ENCODE measurements at places on chromosomes 12 and 14.

DNA sequence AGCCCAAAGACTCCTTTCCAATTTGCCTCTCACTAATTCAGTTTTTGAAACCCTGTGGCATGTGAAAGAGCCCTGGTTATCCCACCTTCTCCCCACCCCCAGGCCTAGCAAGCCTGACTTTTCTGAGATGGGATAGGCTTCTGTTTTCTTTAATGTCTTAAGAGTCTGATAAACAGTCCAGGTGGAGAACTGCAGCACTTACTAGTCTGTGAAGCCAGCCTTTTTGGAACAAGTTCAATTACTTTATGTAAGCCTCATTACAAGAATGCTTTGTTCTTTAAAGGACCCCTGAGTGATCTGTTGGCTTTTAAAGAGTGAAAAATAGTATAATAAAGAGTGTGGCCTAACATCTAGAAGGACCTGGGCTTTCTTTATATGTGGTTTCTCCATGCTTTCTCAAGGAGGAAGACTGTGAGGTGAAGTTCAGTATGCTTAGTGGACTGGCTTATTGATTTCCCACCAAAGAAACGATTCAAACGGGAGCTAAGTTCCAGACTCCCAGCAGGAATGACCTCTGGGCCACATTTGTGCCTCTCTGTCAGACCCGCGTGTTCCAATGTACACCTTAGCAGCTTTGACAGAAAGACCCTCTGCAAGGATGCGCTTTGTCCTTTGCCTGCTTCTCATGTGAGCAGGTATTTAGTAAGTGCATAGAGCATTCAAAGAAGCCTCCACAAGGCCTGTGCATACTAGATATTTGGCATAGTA lies 129.5 kb downstream of the DAAM1 start:
- no peak for DNase-seq

- DNase-seq, result no peak
These were observed at the start of gene JAG2 for GRCh38 chr14:105168496-105168978. Gene JAG2, minus strand, starts transcription at chr14:105168776. Its CDS starts 356 bp downstream, at chr14:105168420.

GRCh38 chr12:9024512-9024911 lies 35.2 kb downstream of the KLRG1 start:
- DNase-seq, result no peak

DNA sequence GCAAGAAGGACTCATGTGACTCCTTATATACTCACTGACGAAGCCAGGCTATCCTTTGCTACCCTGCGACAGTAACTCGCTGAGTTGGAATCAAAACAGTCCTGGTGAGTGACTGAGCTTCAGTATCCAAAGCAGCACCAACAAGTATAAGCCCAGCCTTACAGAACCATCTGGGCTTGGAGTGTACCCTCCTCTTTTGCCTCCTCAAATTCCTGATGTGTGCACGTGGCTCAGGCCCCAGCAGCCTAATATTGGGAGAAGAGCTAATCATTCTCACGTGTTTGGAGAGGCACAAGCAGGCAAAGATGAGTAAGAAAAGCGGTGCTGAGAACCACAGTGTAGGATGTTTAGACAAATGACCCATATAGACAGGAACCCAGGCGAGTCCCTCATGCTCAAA lies 34.4 kb downstream of the PPTC7 start:
- DNase-seq, result no peak

GRCh38 chr14:61661471-61662400 lies 33.6 kb upstream of the HIF1A start:
- no peak for DNase-seq

GRCh38 chr12:120421701-120422100 lies 16.2 kb upstream of the COX6A1 start:
- no peak for DNase-seq

GRCh38 chr12:90086281-90086680 lies 377.6 kb upstream of the ATP2B1 start:
- DNase-seq, result no peak

GRCh38 chr14:95071649-95072280 lies 85.6 kb downstream of the DICER1 start:
- DNase-seq, result no peak
